ELF-1 (cell line): ENCODE measurements at places on chromosomes 6 and 20.

- DNase-seq: no peak
Measured at GRCh38 chr20:32442630-32443373, 84.7 kb downstream of the ASXL1 start.

DNA sequence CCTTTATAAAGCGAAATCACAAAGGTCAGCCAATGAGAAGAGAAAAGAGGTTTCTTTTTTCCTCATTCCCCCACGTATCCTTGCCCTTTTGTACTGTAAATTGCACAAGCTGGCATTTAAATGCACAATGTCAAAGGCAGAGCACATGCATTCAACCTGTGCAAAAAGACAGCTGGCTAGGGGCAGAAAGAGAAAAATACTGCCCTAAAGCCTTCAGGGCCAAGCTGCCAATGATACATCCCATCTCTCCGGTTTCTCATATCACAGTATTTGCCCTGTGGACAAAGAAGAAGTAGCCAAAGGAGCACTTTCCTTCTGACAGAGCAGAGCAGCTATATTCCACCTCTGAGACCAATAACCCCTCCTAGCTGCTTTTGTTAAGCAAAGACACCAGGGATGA lies 219.2 kb downstream of the TRDN start:
- no peak for DNase-seq

GRCh38 chr6:90787446-90787845 lies 200.6 kb upstream of the MAP3K7 start:
- DNase-seq: no peak

DNA sequence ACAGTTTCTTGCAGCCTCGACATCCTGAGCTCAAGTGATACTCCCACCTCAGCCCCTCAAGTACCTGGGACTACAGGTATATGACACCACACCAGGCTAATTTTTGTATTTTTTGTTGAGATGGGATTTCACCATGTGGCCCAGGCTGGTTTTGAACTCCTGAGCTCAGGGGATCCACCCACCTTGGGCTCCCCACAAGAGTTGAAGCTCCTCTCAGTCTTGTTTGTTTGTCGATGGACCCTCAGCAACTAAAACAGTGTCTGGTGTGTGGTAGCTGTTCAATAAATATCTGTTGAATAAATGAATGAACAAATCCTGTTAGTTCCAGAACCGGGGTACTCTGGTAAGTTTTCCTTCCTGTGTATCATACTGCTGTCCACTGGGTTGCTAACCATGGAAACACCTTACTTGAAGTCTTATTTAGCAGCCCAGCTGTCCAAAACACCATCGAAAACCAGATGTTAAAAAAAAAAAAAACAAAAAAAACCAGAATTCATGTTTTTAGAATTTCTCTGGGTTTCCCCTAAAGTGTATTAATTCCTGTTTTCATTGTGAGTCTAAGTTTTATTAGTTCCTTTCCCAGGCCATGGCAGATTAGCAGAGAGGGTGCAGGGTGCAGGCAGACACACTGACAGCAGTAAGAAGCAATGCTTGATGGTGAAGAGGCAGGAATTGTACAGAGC lies 7.8 kb upstream of the EZR start:
- DNase-seq: no peak

DNA sequence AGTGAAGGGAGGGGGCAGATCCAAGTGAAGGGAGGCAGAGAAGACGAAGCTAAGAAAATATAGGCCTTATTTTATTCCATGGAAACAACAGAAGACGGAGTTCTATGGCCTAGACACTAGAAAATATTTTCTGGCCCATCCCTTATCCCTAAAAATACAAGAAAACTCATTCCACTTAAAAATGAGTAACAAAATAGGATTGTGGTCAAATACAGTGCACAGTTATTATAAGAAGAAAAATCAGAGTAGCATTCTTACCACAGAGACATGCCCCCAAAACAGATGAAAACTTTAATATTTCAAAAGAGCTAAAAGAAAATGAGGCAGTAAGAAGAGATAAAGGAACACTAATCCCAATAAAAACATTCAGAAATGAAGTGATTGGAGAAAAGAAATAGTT lies 202.9 kb downstream of the GMPR start:
- no peak for DNase-seq

DNA sequence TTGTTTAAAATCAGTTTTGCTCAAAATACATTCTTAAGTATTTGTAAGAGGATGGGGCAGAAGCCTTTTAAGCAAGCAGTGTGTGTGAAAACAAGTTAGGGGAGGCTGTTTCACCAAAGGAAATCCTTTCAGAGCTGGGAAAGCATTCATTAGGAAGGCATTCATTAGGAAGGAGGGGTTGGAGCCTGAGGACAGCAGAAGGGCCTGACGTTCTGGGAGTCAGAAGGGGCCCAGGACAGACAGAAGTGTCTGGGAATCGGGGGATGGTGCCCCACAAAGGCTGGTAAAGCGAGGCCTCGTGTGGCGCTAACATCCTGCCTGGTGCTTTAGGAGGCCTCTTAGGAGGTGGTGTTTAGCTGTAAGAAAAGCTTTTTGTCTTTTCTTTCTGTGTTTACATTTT lies 80.6 kb upstream of the NXT1 start:
- peak; percentile 25 for DNase-seq

GRCh38 chr6:112522587-112522986 lies 175.5 kb downstream of the RFPL4B start:
- DNase-seq: no peak

DNA sequence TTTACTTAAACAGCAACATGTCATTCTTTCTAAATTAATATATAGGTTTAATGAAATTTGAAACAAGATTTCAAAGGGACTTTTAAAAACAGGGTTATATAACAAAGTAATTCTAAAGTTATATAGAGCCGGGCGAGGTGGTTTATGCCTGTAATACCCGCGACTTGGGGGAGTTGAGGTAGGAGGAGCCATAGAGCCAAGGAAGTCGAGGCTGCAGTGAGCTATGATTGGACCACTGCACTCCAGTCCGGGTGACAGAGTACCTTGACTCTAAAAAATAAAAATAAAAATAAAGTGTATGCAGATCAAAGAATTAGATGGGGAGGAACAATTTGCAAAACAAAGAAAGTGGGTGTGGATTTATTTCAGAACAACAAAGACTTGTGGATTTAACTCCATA lies 151.1 kb upstream of the GLP1R start:
- DNase-seq: no peak

DNA sequence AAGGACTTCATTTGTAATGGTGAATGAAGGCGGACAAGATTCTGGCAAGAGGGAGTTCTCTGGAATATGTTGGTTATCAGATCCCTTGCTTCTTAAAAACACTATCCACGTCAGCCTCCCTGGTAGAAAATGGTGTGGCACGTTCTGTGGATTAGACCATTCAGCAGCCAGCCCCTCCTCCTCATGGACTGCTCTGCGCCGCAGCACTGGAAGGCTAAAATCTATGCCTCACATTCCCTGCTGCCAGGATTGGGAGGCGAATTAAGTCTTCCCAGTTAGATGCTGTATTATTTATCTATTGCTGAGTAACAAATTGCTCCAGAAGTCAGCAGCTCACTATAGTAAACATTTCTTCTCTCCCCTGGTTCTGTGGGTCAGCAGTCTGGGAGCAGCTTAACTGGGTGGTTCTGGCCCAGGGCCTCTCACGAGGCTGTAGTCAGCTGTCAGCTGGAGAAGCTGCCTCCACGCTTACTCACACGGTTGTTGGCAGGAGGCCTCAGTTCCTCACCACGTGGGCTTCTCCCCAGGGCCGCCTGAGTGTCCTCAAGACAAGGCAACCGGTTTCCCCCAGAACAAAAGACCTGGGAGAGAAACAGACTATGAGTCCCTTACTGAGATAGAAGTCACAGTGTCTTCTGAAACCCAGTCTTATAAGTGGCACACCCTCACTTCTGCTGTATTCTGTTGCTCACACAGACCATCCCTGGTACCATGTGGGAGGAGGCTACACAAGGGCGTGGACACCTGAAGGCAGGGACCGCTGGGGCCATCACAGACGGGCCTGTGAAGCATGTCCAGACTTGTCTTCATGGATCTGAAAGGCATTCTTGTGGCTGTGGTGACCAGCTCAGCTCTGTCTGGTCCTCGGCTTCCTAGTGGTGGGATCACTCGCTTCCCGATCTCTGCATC lies 101.0 kb downstream of the NRN1 start:
- no peak for DNase-seq

- no peak for DNase-seq
Measured at GRCh38 chr6:53244958-53245357, 96.3 kb upstream of the GCM1 start.

- DNase-seq: no peak
Measured at GRCh38 chr6:87683890-87684289, 18.1 kb downstream of the AKIRIN2 start.

- peak; percentile 17 for DNase-seq
Measured at GRCh38 chr20:18272451-18272850, 15.9 kb upstream of the ZNF133 start.

DNA sequence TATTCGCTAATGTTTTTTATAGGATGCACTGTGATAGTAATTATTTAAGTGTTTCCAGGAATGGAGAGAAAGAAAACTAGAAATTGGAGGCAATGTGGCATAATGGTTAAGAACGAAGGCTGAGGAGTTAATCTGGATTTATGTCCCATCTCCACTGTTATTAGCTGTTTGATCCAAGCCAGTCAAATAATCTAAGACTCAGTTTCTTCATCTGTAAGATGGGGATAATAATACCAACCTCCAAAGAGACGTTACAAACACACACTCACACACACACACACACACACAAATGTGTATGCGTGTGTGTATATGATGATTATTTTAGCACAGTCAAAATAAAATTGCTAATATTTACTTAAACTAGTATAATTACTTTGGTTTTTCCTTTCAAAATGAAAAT lies 36.9 kb upstream of the TPD52L1 start:
- no peak for DNase-seq
